ENCODE measurements at places on chromosomes 13 and 19.

- no peak for DNase-seq
Observed at GRCh38 chr13:50275392-50276063, 260.3 kb downstream of the KCNRG start.

GRCh38 chr13:107865643-107866031 is 349.7 kb downstream of the LIG4 start:
- DNase-seq, result no peak

GRCh38 chr13:64078025-64078424 is 2662.4 kb upstream of the PCDH20 start:
- DNase-seq, result no peak

DNA sequence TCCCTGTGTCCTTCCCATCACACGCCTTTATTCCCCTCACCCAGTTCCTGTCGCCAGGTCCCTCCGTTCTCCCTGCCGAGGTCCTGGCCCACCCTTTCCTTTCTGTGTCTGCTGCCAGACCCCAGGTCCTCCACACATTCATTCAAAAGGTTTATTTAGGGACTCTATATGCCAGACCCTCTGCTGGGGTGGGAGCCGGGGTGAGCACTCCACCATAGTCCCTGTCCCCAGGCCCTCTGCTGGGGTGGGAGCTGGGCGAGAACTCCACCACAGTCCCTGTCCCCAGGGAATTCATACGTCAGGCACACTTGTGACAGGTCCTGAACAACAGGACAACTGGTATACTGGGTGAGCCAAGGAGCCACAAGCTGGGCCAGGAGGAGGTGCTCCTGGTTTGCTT is 34.4 kb upstream of the TUBGCP3 start:
- no peak for DNase-seq

DNA sequence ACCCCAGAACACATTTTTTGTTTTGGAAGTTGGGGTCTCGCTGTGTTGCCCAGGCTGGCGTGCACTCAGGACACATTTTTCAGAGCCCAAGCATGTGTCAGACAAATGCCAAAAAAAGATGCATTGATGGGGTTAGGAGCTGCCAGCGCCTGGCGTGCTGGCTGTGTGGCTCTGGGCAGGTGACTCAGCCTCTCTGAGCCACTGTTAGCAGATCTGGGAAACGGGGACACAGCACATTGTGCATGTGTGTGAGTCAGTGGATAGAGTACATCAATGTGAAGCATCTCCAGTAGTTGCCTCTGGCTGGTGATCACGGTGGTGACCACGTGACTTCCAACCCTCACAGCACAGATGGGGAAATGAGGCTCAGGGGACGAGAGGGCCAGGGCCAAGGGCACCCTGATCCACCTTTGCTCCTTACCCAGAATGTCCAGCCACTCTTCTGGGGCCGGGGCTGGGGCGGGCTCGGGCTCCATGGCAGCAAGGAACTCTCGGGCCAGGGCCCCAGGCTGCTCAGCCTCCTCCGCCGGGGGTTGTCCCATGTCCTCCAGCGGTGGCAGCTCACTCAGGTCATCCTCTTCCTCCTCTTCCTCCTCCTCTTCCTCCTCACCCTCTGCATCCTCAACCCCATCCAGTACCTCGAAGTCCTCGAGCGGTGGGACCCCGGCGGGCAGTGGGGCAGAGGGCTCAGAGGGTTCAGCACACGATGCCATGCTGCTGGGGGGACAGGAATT is 1.9 kb downstream of the FKBP8 start:
- DNase-seq, result no peak

DNA sequence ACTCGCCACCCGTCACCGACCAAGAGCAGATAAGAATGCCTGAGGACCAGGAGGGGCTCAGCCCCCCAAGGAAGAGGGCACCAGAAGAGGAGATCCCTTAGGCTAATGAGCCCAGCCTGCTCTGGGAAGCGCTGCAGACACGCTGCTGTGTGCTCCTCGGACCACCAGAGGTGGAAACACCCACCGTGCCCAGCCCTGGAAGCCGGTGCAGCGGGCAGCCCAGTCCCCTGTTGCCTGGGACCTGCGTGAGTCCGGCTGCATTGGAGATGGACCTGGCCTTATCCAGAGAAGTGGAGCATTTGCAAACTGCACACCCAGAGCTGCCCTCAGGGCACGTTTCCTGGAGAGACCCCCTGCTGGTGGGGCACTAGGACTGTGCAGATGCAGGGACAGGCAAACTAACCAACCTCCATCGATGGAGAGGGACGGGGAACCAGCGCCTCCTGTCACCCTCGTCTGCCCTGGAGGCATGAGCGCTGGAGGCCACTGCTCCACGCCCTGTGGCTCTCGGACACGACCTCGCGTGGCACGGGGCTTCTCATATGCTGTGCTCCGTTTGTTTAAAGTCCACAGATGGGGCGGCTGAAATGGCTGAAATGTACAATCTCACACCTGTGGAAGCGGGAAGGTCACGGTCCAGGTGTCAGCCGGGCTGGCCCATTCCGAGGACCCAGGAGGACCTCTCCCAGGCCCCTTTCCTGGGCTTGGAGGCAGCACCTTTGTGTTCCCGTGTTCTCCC is 153.9 kb downstream of the KDM4B start:
- no peak for DNase-seq

- no peak for DNase-seq
Observed at GRCh38 chr19:1634242-1634937, 18.0 kb downstream of the TCF3 start.

Data from activated T-cell treated with anti-CD3 and anti-CD28 coated beads for 1 hour (primary cell).